ENCODE measurements at places on chromosomes 3 and 15.

DNA sequence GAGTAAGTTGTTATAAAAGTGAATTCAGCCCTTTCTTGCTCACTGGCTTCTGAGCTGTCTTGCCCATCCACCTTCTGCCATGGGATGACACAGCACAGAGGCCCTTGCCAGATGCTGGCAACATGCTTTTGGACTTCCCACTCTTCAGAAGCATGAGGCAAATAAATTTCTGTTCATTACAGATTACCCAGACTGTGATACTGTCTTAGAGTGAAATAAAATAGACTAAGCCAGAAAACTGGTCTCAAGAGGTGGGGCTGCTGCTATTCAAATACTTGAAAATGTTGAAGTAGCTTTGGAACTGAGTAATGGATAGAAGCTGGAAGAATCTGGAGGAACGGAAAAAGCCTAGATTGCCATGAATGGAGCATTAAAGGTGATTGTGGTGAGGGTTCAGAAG, 170.4 kb downstream of the ZMAT3 start:
- no peak for DNase-seq

- no peak for DNase-seq
These were observed 43.5 kb downstream of the ITGB5 start for GRCh38 chr3:124843506-124844177.

DNA sequence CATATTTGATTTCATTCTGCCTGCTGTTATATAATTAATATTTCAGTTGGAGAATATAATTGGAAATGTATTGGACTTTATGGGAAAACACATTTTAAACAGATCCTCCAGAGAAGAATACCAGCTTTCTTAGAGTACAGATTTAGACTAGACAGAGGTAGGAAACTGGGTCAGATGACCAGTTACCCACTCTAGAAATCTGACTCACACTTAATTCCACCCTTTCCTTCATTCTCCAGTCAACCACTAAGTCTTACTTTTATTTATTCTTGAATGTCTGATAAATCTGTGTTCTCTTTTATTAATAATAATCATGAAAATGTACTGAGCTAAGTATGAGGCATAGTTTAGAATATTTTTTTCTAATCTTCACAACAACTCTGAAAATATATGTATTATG, 110.7 kb downstream of the LRRC49 start:
- DNase-seq = no peak

DNA sequence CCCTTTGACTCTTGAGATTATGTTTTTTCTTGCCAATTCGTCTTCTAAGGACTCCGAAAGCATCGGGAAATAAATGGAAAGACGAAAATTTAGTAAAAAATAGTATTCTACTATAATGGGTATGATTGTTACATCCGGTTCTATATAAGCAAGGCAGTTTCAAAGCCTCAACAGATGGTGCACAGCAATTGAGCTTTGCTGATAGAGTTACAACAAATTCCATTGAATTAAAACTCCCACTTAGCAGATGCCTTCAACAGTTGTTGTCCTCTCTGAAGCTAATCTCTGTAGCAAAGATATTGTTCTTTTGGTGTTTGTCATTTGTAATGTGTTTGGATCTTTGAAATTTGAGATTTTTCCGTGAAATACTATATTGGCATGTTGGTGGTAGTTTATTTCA, 16.1 kb upstream of the GHSR start:
- DNase-seq = no peak

GRCh38 chr3:67804578-67804977, 150.2 kb upstream of the SUCLG2 start:
- no peak for DNase-seq

DNA sequence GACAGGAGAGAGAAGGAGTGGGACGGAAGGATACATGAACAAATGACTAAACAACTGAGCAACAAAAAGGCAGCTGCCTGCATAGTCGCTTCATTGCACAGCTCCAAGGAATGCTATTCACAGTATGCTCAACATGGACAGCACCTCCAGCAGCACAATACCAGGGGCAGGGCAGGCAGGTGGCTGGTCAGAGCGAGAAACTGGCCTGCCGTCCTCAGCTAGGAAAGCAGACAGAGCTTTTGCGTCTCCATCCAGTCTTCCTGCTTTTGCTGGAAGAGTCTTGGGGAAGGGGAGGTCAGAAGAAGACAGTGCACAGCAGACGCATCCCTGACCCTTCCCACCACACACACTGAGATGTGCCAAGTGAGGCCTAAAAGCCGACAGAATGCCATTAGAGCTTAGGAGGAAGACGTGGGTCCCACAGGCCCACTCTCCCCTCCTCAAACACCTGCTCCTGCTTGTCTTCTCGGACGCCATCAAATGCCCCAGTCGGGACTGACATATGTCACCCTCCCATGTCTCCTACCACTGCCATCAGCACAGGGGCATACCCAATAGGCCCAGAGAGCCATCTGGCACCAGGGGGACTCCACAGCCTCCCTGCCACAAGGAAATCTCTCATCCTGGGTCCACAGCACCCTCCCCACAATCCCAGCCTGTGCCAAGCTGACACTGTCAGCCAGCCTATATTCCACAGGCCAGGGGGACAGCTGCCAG, 3.9 kb downstream of the RAB6B start:
- no peak for DNase-seq

- no peak for DNase-seq
These were observed 92.0 kb downstream of the TFDP2 start for GRCh38 chr3:142057331-142057725.

GRCh38 chr3:44661189-44661588, 12.7 kb downstream of the ZNF35 start:
- no peak for DNase-seq

DNA sequence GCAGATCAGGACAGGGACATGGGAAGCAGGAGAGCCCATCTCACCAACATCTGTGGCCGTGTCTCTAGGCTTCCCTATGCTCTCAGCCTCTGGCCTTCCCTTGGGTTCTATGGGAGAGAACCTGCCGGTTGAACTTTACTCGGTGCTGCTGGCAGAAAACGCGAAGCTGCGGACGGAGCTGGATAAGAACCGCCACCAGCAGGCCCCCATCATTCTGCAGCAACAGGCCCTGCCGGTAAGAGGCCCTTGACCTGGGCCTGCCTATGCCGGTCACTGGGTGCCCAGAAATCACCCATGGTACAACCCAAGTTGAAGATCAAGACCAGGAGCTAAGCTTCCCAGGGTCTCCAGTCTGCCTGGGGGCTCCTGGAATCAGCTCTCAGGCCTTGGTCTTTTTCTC, 34.8 kb downstream of the CYP11A1 start:
- no peak for DNase-seq

DNA sequence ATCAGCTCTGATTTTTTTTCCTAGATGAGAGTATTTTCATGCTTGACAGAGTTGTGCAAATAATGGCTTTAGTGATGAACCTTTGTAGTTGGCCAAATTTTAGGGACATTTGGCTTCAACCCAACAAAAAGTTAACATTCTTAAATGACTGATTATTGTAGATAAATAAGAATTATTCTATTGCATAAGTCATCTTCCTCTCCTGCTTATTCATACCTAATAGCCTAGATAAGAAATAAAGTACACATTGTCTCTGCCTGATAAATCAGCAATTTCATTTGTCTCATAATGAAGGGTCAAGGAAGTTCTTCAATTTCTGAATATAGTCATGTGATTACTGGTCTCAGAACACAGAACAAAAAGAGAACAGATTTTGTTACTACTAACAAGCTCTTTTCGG, 428.9 kb upstream of the IL12A start:
- no peak for DNase-seq

- no peak for DNase-seq
These were observed 563.5 kb upstream of the CCDC54 start for GRCh38 chr3:106813742-106814141.

GRCh38 chr3:72318504-72319193, 529.6 kb downstream of the SHQ1 start:
- DNase-seq = no peak

Measured in AML-193 (cell line).